ENCODE measurements at places on chromosomes 16 and 17.

DNA sequence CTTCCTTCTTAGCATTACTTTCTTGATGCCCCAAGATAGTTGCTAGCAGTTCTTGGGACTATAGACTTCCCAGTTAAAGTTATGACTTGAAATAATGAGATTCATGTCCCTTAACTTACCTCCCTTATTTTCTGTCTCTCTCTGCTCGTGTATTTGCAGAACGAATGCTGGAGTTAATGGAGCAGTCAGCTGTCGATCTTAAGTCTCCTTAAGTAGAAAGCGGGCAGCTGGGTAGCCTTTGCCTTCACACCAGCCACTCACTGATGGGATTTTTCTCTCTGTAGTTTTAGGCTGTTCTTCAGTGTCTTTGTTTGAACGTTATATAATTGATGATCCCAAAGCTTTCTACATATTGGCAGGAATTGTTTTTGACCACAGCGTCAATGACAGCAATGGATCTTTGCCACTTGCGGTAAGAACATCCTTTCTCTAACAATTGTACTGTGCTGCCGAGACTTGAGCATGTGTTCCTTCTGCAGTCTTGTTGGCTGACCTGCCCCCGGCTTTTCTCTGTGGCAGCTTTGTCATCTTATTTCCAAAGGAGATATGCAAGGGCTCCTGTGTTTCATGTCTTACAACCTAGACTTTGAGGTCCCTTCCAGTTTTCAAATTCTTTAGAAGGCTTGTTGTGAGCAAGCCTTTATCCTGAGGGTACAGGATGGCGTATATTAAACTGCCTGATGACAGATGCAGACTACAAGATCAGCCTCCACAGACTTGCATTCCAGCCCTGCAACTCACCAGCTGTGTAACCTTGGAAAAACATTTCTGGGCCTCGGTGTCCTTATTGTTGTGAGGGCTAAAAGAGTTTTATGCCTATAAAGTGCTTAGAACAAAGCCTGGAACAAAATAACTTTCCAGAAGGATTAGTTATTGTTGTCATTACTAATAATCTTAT is 25.1 kb upstream of the ABCA3 start:
- DNase-seq: no peak

- DNase-seq: no peak
These were observed 1.7 kb downstream of the HEXIM1 start for GRCh38 chr17:45149669-45150664.

GRCh38 chr17:51261024-51261963 is 948 bp downstream of the UTP18 start:
- DNase-seq: no peak

- DNase-seq: no peak
These were observed 1.3 kb upstream of the RILP start for GRCh38 chr17:1650731-1651558.

DNA sequence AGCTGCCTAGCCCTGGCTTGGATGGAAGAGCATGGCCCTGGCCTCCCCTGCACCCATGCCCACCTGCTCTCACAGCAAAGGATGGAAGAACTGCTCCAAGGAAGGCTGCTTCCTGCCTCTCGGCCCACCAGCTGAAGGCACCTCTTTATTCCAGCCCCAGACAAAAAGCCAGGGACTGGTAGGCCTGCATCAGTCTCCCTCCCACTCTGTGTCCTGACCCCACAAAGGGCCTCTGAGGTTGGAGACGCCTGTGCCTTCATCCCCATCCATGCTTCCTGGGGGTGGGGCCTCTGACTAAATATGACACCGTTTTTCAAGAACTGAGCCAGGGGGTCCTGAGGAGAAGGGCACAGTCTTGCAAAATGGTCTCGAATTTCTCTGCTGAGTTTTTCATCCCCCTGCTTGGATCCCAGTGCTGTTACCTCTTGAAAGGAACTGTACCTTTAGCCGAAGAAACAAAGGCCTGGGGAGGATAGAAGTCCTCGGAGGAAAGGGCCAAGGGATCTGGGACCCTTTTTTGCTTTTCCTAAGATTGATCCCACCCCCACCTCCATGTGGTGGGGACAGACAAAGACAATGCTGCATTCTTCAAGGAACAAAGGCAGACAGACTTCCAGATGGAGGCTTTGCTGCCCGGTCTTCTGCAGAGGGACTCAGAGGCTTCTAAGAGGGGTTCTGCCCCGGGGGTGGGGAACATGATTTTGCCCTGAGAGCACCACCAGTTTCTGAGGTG is 5.2 kb downstream of the C17orf50 start:
- DNase-seq: no peak

GRCh38 chr17:40176754-40177110 is 538 bp upstream of the RAPGEFL1 start:
- DNase-seq: no peak

GRCh38 chr17:16977932-16978331 is 6.0 kb upstream of the TNFRSF13B start:
- DNase-seq: no peak

DNA sequence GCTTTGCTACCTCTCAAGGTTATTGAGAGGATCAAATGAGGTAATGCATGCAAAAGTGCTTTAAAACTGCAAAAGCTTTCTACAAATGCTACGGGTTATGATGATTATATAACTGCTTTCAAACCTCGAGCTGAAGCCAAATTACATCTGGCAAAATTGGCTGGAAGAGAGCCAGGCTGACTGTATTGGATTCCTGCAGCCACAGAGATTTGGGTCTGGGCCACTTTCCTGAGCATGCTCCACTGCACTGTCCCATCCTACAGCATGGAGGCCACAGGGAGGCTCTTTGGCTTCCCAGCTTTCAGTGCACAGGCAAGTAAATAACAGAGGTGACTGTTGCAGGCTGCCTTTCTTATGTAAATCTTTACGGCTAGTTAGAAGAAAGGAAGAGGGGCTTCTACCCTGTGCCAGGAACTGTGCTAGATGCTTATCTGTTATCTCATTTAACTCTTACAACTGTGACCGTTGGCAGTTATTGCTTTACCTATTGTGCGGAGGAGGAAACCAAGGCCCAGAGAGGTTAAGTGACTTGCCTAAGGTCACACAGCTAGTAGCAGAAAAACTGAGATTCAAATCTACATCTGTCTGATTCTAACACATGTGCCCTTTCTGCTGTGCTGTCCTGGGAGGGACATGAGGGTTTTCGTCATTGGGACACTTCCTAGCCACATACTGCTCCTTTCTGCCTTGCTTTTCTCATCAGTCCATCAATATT is 121.8 kb downstream of the SPACA3 start:
- no peak for DNase-seq

Measured in GOT3 (cell line).